ENCODE measurements at places on chromosomes 7 and 10.

- DNase-seq, result no peak
Measured at GRCh38 chr7:123548406-123548805, 9.2 kb downstream of the NDUFA5 start.

DNA sequence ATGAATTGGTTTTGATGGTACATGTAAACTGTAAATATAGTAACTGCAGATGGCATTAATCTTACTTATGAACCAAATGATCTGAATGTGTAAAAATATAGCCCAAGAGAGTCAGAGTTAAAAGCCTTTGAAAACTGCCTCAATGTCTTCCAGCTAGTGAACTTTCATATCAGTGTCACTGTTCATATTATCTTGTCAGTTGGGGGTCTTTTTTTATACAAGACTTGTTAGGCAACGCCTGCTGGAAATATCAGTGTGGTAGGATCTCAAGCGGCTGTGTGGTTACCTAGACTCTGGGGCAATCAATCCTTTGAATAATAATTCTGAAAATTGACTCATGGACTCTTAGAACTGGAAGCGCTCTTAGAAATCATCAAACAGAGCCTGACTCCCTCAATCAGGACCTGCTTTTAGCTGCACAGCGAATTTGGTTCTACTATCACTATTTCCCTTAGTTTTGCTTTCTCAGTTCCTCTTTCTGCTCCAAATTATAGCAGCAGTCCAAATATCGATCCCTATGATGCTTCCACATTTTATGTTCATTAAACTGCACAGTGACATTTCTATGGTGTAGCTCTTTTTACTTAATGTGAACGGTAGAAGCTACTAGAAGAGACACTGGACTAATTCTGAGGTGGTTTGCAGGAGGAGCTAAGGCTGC is 100.1 kb upstream of the COL1A2 start:
- DNase-seq, result no peak

DNA sequence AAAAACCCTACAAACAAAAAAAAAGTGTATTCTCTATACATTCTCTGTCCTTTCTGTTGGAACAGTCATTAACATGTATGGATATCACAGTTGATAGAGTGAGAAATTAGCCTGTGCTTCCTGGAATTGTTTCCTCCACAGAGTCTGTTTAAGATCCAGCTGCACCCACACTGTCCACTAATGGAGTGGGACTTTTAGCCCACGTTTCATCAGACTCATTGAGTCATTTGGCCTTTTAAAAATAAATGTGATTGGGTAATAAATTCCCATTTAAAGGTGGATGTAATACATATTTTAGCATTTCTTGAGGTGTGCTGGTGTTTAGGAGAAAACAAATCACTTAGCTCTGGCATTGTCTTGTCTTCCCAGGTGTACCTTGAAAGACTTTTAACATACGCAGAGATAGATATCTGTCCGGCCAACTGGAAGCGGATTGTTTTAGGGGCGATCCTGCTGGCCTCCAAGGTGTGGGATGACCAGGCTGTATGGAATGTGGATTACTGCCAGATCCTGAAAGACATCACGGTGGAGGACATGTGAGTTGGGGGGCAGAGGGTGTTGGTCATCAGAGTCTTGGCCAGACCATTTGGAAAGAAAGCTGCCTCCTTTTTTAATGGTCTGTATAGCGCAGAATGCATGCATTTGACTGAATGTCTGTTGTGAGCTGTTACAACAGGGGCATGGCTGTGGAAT is 52.3 kb upstream of the GJD4 start:
- no peak for DNase-seq

GRCh38 chr7:5598769-5599371 is 175.2 kb upstream of the TNRC18 start:
- no peak for DNase-seq

DNA sequence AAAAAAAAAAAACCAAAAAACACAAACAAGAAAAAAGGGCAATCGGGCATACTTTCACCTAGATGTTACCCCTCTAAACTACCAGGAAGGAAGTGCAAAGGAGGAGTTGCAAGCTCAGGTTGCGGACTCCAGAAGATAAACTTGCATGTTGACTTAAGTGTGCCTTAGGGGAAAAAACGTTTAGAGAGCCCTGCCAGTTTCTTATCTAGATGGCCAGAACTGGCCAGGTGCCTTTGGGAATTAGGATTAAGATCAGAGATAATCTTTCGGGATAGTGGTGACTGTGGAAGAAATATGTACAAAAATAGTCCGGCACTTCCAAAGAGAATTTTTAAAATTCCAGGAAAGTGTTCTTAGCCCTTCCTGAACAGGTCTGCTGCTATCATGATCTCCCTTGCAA is 17.6 kb downstream of the EVX1 start:
- DNase-seq, result no peak

DNA sequence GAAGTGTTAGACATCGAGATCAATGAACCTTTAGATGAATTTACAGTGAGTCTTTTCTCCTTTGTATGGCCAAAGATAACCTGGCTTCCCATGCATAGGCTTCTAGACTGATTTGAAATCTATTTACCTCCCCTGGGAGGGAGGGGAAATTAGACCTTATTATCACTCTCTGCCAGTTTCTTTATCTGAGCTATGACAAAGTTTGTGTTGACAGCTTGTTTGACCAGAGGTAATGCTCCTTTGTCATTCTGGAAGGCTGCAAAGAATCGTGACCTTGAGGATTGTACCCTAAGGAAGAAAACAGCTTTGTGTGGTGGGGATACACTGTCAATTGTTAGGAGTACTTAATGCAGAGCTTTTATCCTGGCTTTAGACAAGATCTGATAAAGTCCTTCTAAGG is 36.4 kb downstream of the RBM33 start:
- no peak for DNase-seq

- no peak for DNase-seq
Measured at GRCh38 chr10:76185471-76186301, 754.3 kb downstream of the LRMDA start.

- no peak for DNase-seq
Measured at GRCh38 chr10:47025540-47026300, 114.5 kb downstream of the PTPN20 start.

Measured in HL-60 (cell line).